ENCODE measurements at places on chromosomes 7 and 10.

DNA sequence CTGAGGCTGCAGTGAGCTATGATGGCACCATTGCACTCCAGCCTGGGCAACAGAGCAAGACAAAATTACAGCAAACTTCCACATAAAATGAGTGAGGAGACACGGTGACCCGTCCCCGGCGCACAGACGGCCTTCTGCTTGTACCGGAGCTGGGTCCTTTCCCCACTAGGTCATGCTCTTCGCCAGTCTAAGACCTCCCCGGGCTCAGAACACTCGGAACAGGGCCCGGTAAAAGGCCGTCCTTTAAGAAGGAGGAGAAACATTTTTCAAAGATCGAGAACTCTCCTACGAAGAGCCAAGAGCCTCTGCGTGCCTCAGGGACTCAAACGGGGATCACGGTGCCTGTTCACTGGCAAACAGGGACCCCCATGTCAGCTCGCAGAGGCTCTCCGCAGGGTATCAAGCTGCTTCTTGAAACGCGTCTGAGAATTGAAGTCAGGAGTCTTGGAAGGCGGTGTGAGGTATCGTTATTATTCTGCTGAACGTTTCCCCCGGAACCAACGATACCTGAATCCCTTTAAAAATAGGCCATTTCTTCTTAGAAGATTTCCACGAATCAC is 9.0 kb downstream of the CARD11 start:
- DNase-seq, result no peak

DNA sequence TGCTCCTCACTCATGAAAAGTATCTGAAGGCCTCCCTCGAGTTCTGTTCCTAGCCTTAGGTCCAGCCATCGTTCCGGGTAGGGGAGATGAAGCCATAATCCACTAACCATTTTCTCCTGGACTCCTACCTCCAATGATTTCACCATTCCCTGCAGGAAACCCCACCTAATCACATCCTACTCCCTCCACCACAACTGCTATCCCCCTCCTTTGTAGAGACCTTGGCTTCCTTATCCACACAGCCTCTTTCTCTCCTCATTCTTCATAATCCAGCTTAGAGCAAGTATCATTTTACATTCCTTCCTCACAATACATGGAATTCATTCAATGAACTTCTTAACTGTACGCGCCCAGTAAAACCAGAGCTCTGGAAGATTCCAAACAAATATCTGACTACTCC is 18.7 kb downstream of the HNRNPF start:
- no peak for DNase-seq

- no peak for DNase-seq
Measured at GRCh38 chr10:7185367-7185690, 225.5 kb downstream of the SFMBT2 start.

DNA sequence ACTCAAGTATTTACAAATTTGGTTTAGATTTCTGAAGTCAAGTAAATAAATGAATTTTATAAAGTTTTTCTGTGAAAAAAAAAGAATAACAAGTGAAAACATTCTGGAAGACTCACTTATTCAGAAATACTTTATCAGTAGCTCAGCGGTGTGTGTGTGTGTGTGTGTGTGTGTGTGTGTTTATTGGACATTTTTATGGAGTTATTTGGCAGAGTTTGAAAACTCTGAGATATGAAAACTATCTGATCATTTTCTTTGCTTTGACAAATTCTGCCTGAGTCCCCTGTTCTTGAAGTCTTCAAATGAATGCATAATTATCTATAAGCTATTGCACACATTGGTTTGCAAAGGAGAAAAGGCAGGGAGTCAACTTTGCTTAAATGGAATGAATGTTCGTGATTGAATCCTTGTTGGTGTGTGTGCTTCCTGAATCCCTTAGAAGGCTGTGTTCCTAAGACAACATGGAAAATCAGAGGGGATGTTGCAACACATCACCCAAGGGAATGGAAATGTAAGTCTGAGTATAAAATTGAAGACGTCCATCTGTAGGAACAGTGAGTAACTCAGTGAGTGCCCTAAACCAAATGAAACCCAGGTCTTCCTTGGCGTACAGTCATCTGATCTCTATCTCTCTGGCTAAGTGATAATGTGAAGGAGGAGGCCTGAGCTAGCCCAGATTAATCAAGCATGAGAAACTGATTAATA is 160.9 kb downstream of the REEP3 start:
- DNase-seq, result no peak

DNA sequence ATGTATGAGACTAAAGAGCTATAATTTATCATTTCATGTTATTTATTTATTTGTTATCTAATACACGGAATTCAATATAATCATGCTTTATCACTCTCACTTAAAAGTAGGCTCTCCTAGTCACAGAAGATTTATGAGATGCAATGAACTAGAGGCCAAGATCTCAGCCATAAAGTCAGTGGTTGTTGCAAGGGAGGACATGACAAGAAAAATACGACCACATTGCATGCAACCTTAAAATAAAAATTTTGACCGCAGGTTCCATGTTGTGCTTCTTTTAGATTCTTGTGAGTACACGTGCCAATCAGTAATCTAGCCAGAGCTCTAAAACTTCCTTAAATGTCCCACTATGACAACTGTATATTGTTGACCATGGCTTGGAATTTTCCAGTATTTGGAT is 75.9 kb upstream of the SP8 start:
- DNase-seq, result no peak

DNA sequence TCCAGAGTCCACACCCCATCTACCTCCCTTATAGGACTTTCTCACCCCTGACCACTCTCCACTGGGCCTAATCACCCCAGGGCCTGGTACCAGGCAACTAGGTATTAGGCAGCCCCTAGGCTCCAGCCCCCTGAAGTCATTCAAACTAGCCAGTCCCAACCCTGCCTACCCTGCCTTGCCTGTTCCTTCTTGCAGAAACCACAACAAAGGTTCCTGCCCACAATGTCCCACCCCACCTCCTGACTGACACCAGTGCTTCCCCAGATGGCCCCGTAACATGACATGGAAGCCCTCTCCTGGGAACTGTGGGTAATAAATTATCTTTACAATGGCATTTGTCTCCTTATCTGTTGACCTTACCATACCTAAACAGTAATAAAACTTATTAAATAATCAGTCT is 100.6 kb upstream of the PDE1C start:
- DNase-seq, result no peak

GRCh38 chr7:74495112-74496086 is 41.7 kb downstream of the GTF2IRD1 start:
- no peak for DNase-seq

DNA sequence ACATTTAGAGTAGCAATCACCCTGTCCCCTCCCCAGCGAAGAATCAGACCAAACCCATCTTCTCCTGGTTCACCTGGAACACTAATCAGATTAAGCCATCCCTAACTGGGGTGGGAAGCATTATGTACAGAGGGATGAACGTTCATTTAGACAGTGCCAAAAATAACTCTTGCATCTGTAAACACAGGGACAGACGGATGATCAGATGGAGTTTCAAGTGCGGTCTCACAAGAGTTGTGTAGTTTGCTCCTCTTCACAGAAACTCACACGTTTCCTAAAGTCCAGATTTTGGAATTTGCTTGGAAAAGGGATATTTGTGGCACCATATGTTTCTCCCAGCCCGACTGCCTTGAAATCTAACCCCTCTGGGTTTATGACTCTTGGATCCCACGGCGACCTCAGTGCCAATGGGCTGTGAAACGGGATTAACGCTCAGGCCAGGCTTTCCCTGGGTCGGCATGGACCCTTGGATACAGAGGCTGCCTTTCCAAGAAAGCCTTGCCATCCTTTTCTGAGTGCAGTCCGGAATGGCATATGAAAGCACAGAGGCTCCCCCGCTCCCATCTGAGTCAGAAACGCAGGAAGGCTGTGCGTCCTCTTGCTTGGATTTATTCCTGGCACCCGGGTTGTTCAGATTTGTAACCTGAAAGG is 293.2 kb upstream of the HABP2 start:
- no peak for DNase-seq

DNA sequence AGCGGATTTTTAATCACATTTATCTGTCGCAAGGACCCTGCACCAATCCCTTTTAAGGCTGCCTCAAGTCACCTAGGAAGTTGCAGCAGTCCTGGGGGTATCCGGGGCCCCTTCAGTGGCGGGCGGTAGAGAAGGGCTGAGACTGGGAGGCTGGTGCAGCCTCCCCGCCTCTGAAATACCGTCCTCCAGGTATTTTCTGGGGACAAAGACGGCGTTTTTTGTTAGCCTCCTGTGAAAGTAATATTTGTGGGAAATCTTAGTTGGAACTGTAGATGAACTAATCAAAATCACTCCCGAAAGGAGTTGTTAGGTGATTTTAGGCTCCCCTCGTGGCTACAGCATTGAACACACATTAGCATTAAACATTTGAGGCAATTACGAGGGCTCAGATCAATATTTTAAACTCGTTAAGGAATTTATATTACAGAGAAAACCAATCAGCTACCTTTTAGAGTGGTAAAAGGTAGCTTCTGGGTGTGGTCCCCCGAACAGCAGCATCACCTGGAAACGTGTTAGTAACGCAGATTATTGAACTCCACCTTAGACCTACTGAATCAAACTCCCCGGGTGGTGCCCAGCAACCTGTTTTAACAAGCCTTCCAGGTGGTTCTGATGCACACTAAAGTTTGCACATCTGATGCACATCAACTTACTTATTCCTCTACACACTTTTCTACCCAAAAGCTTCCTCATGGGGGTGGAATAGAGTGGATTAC is 530 bp upstream of the ANXA7 start:
- no peak for DNase-seq

DNA sequence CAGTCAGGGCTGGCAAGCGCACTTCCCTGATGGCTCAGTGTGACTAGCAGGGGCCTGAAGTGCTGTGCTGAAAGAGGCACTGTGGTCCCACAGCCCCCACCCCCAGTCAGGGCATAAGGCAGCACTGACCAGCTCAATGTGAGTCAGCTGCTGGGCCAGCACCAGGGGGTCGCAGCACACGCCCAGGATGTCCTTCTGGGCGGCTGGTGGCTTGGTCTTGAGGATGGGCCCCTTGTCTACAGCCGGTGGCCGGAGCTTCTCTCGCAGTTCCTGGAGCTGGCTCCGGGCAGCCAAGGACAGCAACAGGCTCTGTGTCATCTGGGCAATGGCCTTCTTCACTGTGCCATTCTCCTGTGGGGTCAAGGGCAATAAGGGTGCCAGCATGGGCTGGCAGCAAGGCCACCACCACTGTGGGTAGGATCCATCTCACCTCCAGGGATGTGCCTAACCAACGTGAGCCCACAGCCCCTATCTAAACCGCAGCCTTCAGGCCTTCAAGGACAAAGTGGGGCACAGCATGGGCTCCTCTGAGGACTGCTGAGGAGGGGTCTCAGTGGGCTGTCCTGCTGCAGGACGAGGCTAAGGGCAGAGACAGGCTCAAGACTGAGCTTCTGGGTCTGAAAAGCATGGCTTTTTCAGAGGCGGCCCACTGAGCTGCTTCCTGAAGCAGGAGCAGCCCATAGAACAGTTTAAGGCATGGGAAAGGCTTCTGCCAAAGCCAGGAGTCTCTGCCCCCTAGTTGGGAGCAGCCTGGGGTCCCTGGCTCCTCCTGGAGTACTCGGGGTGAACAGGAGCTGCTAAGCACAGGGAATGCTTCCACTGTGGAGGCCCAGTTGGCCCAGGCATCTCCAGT is 62.5 kb downstream of the CSGALNACT2 start:
- DNase-seq, result no peak

GRCh38 chr10:4918236-4918635 is 45.0 kb upstream of the AKR1C1 start:
- no peak for DNase-seq

- no peak for DNase-seq
Measured at GRCh38 chr7:116499168-116500077, at the start of gene CAV2. Gene CAV2 (plus strand): TSS chr7:116499738. CDS start chr7:116499782, 44 bp downstream.

DNA sequence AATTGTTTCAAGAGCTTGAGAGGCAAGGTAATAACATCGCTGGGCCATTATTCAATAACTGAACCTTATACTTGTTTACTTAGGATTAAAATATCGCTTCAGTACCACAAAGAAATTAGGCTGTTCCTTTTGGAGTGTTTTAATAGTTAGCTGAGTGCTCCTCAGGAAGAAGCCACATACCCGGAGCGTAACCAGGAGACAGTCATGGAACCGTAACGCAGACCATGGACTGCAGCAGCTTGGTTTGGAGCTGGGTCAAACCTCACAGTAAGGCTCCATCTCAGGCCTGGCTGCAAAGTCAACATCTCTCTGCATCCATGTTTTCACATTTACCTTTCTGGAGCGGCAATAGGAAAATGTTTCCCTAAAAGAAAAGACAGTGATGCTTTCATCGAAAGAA is 599.0 kb downstream of the TNS3 start:
- no peak for DNase-seq

- no peak for DNase-seq
Measured at GRCh38 chr7:33412331-33412730, 283.0 kb downstream of the BBS9 start.

GRCh38 chr7:151080067-151080521 is 515 bp downstream of the FASTK start:
- DNase-seq, result no peak

GRCh38 chr7:19554581-19554980 is 154.3 kb downstream of the POLR1F start:
- DNase-seq, result no peak

- DNase-seq, result peak; percentile 88
Measured at GRCh38 chr10:119080521-119081259, at the start of gene EIF3A. Gene EIF3A (minus strand): TSS chr10:119080817. CDS start chr10:119080676, 141 bp downstream.

DNA sequence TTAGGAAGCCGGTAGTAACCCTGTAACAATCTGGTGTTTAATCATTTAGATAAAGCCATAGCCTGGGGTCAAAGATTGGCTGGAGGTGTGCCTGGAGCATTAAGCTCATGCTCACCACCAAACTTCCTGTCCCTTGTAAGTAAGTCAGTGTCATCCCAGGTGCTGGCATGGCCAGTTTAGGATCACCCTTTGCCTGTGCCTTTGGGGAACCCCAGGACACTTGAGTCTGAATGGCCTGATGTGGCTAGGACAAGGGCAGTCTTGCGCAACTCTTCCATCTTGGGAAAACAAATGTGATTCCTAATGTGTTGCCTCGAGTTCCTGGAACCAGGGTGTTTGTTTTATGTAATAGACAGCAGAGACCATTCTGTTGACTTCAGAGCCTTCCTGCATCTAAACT is 154.8 kb downstream of the GRK5 start:
- no peak for DNase-seq

- DNase-seq, result no peak
Measured at GRCh38 chr10:87700031-87700796, 40.5 kb downstream of the PAPSS2 start.
